NCI-H345 (cell line): ENCODE measurements at places on chromosomes 7 and 10.

GRCh38 chr7:28065308-28065707, 115.3 kb downstream of the JAZF1 start:
- no peak for DNase-seq

GRCh38 chr10:32501906-32502305, 56.0 kb downstream of the CCDC7 start:
- no peak for DNase-seq

DNA sequence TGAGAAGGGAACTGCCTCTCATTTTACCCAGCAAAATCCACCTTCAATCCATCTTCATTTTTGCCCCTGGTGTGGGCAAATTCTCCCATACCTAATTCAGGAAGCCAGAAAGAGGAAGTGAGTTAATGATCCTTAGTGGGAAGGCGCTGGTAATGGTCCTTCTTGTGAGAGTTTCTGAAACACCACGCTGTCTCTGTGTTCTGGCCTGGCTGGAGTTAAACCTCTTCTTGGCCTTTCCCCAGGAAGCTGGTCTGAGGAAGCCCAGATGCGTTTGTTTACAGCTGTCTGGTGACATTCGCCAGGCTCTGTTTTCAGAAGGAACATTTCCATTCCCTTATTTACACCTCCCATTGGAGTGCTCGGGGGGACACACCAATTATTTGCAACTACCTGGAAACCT, 24.3 kb downstream of the HTRA1 start:
- no peak for DNase-seq

DNA sequence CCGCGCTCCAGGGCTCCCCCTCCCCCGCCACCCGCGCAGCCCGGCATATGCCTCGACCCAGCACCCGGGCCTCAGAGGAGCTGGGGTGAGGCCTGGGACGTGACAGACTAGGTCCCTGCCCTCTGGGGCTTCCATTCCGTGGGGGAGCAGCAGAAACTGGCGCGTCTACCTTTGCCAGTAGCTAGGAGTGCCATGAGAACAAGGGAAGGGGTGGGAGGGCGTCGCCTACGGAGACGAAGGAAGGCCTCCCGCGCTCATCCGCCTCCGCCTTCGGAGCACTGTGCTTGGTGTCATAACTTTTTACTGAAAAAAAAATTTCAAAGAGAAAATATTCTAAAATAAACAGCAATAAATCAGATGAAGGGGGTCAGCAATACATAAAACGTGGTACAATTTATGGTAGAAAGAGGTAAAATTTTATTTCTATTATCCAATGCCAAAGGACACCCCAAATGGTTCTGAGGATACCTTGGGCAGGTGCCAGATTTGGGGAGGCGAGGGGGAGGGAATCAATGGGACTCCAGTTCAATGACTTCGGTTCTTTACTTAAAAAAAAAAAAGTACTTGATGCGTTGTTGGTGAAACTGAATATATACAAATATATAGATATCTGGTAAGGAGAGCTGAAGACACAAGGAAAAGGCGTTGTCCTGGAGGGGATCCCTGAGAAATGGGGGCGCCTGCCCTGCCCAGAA, 35.1 kb upstream of the GRID1 start:
- no peak for DNase-seq

DNA sequence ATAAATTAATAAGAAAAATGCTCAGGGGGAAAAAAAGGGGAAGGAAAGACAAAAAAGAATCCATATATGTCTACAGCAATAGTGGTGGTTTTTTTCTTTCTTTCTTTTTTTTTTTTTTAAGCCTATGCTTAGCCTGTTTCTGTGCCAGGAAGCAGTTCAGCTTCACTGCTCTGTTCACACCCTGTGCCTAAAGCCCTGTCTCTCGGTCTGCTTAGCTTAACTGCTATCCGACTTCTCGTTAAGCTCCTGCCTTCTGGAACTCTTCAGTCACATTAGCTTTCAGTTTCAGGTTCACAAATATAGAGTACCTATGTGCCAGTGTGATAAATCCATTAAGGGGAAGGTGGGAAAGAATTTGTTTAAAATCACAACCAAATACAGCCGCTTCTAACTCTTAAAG, 26.5 kb upstream of the NRG3 start:
- no peak for DNase-seq

- no peak for DNase-seq
Observed at GRCh38 chr7:17560516-17560915, 262.1 kb downstream of the AHR start.

GRCh38 chr7:39084349-39084748, 106.6 kb downstream of the POU6F2 start:
- peak; percentile 76 for DNase-seq

DNA sequence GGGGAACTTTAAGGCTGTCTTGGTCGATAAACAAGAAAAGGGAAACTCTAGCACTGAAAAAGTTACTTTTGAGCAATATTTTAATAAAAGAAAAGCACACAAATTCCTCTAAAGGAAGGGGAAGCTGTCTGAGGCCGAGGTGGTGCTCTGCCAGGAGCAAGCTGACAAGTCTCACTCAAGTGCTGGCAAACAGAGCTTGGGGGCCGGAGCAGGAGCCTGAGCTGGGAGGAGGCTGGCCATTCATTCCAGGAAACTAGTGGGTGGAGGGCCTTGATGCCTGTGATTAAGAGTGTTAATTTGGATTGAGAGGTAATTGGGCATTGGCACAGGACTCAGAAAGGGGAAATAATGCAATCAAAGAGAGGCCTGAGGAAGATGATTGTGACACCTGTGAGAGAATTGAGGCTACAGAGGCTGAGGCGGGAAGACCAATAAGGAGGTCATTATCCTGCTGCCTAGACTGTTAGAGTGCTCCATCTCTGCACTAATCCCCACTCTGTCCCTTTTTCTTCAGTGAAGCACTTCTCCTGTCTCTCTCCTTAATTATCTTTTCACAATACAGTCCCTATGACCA, 154.9 kb upstream of the COL1A2 start:
- DNase-seq = no peak

DNA sequence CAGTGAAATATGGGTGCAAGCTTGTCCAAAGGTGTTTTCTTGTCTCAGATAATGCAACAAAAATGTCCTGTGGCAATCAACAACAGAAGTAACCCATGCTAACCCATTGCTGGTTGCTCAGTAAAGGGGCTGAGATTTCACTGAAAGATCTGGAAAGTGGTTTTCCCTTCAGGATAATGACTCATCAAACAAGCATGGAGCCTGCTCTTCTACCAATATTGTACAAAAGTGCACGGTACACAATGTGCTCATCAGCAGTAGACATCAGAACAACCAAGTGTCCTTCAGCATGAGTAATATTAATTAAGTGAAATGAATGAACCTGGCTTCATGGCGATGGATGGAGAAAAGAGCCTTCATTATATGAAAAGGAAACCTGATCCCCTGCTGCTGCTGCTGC, 287.1 kb upstream of the NEBL start:
- DNase-seq = peak; percentile 7
